LNCaP clone FGC (cell line): ENCODE measurements at places on chromosomes 1 and 21.

GRCh38 chr1:154502744-154503115 lies 518 bp upstream of the SHE start:
- DNase-seq = no peak

DNA sequence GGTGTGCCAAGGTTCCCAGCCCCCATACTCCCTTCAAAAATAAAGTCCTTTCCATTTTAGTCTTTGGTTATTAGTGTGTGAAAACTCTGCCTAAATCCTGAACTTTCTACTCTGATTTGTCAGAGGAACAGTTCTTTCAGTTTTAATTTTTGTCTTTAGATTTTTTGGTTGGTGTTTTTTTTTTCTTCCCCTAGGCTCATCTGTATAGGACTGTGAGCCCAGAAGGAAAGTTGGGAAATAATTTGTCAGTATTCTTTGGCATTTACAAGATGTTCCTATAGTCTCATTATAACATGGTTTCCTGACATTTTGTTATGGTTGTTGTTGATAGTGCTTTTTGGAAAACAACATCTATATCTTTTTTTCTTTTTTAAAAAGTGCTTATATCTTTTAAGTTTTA lies 38.0 kb downstream of the LAMC1 start:
- DNase-seq = no peak

DNA sequence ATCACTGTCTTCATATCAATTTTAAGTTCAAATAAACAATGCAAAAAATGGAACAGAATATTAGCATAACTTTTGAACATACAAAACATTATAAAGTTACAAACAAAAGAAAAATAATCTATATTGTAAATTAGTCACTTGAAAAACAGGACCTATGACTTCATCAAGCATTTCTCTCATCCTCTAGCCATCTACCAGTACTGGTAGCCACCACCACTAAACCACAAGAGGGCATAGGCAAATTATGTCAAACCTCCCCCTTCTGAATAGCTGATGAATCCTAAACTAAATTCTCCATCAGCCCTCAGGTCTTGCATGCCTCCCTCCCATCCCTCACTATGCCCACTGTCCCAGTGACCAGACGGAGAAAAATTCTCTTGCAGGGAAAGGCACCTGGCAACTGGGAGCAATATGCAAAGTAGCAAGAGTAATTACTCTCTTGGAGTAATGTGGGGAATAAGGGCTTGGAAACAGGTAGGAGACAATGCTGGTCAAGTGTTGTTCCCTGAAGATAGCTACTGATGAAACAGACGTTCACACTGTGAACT lies 37.1 kb downstream of the SSX2IP start:
- DNase-seq = no peak

DNA sequence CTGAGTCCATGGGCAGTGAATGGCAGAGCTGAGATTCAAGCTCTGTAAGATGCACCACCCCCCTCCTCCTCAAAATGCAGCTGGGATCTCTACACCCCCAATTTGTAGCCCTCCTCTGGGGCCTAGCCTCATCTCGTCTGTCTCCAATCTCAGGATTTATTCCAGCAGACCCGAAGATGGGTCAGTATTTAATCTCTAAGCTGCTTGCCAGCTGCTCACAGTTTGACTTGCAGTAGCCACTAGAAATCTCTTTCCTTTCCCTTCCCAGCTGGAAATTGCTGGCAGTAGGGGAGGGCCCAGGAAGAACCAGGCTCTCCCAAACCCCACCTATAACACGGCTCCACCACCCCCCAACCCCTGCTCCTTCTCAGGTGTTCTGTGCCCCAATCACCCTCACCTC lies 1.5 kb downstream of the LACTBL1 start:
- DNase-seq = no peak

- DNase-seq = no peak
Observed at GRCh38 chr1:186218654-186219352, 156.2 kb downstream of the TPR start.

DNA sequence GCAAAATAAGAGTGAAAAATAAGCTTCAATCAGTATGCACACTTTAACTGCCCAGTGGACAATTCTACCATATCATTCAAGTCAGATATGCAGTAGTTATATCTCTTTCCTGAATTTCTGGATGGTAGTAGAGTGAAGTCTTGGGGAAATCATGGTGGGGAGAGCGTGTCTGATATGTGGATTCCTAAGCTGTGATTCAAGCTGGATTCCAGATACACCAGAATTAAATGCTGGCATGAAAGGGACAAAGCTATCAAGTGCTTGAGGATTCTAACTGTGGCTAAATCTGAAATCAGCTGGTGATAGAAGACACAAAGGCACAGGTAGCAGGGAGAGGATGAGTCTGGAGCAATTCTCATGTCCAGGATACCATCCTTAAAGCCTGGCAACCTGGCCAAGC lies 323.5 kb downstream of the DUSP10 start:
- no peak for DNase-seq

DNA sequence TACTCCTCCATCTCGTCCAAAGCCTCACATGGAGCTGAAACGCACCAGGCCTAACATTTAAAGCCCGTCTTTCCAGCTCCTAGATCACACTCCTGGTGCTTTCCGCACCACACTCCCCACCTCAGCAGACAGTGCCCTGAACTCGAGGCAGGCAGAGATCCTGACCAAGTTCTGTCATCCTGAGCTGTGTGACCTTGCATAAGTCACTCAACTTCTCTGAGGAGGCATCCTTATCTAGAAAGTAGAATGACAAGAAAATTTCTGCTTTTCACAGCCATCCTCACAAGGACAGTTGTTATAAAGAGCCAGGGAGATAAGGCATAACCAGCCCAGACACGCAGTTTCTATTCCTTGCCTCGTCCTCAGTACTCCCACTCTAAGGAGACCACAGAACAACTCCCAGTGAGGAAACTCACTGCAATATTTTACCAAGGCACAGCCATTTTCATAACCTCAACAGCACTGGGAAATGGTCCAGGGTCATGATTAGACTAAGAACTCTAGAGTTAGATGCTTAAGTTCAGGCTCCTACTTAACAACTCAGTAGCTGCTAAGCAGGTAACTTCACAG lies 3.1 kb downstream of the LRP8 start:
- no peak for DNase-seq

DNA sequence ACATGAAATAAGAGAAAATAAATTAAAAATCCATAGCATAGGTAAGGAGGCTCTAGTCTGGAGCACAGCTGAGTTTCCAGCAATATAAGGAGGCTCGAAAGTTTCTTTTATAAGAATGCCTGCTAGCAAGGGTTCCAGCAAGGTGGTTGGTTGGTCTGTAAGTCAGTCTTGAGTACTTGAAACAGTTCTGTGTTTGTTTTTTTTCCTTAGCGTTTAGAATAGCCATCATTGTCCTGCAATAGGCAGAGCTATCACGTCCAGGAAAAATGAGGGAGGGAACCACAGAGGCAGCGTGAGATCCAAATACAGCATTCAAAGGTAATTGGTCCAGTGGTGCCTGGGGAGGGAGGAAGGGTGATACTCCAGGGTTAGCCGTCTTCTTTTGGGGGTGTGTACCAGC lies 8.4 kb downstream of the UBE2Q1 start:
- DNase-seq = no peak

DNA sequence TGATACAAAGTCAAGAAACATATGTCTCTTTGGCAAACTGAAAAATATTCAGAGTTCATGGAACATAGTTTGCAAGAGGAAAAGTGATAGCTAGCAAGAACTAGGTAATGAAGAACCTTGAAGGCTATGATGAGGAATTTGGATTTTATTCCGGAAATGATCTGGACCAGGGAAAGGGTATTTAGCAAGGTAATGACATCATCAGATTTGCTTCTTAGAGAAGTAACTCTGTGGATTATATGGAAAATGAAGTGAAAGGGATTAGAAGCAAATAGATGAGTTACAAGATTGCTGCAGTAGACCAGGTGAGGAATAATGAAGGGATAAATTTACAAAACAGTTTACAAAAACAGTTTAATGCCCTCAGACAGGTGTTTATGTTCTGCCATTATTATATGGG lies 197.3 kb downstream of the RASAL2 start:
- DNase-seq = no peak

DNA sequence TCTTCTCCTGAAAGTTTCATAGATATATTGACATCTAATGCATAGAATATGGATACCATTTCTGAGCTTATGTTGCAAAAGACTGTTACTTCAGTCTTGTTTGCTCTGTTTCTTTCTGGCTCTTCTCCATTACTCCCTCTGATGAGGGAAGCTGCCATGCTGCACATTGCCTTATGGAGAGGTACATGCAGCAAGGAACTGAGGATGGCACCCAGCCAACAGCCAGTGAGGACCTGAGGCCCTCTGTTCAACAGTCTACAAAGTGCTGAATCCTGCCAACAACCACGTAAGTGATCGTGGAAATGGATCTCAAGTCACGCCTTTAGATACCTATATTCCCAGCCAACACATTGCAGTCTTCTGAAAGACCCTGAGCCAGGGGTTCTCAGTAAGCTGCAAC lies 66.6 kb upstream of the ADAMTS5 start:
- DNase-seq = no peak

- no peak for DNase-seq
Observed at GRCh38 chr1:46030876-46031660, 101.4 kb downstream of the PIK3R3 start.

DNA sequence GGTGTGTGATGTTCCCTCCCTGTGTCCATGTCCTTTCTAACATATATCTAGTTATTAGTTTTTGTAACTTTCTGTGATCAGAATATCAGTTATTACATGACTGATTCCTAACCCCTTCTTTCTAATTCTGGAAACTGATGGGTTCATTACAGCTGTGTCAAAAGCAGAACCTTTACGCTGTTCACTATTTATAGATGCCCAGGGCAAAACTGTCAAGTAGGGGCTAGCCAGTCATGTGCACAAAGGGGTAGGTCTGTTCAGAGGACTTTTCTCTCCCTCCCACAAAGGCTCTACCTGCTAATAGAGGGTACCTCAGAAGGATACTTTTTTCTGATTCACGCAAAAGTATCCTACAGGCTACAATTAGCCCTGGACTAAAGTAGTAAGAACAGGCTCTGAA lies 79.2 kb downstream of the NRDC start:
- no peak for DNase-seq

DNA sequence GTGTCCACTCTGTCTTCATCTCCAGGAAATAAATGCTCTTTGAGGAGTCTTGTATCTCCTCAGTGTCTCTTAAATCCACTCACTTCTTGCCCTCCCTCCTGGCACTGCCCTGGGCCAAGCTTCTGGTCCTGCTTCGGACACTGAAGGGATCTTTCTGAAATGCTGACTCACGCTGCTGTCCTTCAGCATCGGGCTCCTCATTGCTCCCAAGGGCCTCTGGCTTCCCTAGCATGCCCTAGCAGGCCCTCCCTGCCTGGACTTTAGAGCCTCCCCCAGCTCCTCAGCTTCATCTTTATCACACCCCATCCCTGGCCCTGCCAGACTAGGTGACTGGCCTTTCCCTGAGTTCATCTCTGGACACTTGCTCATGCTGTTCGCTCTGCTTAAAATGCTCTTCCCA lies 96.6 kb downstream of the FOXD2 start:
- no peak for DNase-seq

- no peak for DNase-seq
Observed at GRCh38 chr1:14704846-14705245, 106.4 kb downstream of the KAZN start.

- DNase-seq = no peak
Observed at GRCh38 chr1:162632698-162633080, 425 bp downstream of the DDR2 start.

DNA sequence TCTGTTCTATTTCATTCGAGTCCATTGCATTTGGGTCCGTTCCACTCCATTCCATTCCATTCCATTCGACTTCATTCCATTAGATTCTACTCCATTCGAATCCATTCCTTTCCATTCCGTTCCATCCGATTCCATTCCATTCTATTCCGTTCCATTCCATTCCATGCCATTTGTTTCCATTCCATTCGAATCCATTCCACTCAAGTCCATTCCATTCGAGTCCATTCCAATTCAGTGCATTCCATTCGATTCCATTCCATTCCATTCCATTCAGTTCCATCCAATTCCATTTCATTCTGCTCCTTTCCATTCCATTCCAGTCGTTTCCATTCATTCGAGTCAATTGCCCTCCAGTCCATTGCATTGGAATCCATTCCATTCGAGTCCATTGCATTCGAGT lies 2603.7 kb upstream of the TPTE start:
- DNase-seq = no peak

DNA sequence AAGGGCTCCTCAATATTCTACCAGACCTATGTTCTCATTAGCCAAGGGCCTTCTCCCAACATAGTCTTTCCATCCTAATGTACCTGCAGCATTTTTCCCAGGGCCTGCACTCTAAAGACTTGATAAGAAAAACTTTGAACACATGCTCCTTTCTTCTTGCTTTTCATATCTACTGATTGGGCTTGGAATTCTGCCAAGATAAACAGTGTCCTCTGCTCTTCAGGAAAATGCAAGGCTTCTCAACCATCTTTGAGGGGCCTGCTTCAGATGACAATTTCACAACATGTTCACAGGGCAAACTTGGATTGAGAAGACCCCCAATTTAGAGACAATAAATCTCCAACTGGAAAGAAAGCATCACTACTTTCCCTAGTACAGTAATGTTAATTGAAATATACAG lies 25.8 kb upstream of the PPT1 start:
- no peak for DNase-seq

DNA sequence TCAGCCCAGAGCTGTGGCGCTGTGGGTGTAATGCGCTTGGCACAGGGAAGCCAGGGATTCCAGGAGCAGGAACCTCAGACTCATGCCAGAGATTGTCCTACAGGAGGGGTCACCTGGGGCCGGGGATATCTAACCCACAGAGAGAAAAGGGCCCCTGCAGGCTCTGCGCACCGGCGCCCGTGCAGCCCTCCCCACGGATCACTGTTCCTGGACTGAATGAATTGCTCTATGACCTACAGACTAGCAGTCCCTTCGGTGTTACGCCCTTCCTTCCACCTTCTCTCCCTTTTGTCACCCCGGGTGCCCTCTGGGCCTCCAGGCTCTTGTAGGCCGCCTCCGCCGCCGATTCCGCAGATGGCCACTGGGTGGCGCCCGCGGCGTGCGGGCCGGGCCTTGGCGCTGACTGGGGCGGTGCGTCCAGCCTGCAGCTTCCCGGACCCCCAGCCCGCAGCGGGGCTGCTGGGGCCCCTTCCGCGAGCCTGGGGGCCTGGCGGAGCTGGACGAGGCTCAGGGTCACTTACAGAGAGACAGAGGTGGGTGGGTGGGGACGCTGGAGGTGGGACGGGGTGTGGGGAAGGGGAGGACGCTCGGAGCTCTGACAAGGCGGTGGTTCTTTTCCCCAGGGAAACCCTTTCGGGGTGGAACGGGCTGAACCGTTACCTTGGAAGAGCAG lies 101.3 kb downstream of the IER5 start:
- DNase-seq = no peak

DNA sequence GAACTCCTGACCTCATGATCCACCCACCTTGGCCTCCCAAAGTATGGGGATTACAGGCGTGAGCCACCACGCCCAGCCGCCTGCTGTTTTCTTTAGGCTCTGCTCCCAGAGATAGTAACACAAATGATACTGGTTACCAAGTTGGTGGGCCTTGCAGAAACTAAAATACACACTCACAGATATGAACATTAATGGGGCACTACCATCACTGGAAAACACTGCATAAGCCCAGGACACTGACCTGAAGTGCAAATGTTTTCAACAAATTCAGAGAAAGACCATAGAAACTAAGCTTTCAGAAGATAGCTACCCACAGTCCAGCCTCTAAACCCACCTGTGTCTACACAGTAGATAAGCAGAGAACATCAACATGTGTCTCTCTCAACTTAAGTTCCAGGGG lies 180.5 kb downstream of the FCRL5 start:
- DNase-seq = no peak
